Activated naive CD8-positive, alpha-beta T cell treated with anti-CD3 and anti-CD28 coated beads for 36 hours (primary cell): ENCODE measurements at places on chromosomes 13 and 19. TPM values are rescaled to one million over a fixed set of nuclear protein-coding genes. Genes with fewer than 3 reads are reported as not detected.

DNA sequence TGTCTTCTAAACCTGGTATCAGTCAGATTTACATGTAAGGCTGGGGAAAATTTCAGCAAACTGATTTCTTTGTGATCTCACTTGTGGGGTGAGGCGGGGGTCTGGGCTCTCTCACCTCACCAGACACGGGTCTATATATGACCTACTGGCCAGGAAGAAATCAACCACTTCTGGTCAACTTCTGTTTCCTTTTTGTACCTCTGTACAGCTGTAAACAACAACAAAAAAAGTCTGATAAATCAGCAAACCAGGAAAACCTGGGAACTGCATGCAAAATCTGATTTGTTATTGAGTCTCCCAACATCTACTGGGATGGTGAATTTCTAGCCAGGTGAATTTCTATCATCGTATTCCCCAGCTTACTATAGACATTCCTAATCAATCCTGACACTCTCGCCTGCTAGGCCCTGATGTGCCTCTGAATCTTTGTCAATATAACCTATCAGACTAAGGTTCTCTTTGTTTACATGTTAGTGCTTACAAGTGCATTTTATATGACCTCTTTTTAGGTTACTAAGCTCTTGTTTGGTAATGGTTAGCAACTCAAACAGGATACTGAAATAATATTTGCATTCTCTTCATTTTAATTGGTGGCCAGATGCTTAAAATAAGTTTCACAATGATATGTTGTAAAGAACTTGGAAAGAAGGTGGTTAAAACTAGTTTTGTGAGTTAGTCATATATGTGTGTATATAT, 77.7 kb downstream of the LRRC63 start:
- no peaks in the 10 kb centered on the region for H3K36me3 ChIP-seq
- no peak for DNase-seq
- H3K27ac ChIP-seq: no peak overlapping the region

- H3K36me3 ChIP-seq: no peaks in the 10 kb centered on the region
- peak; percentile 76 for DNase-seq
- H3K4me1 ChIP-seq: peaks cover 32% of the 10 kb centered on the region
- H3K4me3 ChIP-seq: peak overlapping the region; percentile 77
These were observed 2.8 kb upstream of the LENG1 start for GRCh38 chr19:54162241-54162805.

GRCh38 chr19:40601134-40601974, at the start of gene LTBP4:
TSS of gene LTBP4 (plus strand) at chr19:40601369. CDS start at chr19:40601388, 19 bp downstream.
- no peaks in the 10 kb centered on the region for H3K36me3 ChIP-seq
- H3K27me3 ChIP-seq: peaks cover 50% of the 10 kb centered on the region
- peaks cover 59% of the 10 kb centered on the region for H3K4me1 ChIP-seq
- no peak within 1 kb of the TSS for H3K27ac ChIP-seq
- DNase-seq: peak; percentile 45

DNA sequence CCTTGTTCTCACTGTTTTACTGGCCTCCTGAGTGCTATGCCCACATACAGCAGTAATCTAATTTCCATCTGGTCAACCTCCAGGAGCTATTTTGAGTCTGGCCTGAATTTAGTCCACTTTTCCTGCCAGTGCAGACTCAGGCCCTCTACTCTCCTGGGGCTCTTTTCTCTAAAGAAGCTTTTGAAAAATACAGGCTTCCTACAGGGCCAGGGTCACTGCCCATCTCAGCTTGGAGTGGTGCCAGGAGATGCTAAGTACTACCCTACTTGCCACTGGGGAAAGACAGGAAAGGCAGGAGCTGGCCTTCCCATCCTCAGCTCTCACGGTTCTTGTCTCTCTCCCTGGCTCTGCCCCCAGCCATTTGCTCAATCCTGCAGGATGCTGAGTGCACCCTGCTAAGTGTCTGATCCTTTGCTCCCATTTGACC, 101.7 kb upstream of the SERP2 start:
- peaks cover 39% of the 10 kb centered on the region for H3K4me1 ChIP-seq
- no peaks in the 10 kb centered on the region for H3K27me3 ChIP-seq
- H3K36me3 ChIP-seq: peaks cover 11% of the 10 kb centered on the region
- no peak overlapping the region for H3K4me3 ChIP-seq

- H3K27me3 ChIP-seq: peaks cover 5% of the 10 kb centered on the region
- no peak overlapping the region for H3K27ac ChIP-seq
- no peaks in the 10 kb centered on the region for H3K36me3 ChIP-seq
- H3K4me1 ChIP-seq: no peaks in the 10 kb centered on the region
These were observed 6.5 kb upstream of the METTL21C start for GRCh38 chr13:102701331-102701730.

DNA sequence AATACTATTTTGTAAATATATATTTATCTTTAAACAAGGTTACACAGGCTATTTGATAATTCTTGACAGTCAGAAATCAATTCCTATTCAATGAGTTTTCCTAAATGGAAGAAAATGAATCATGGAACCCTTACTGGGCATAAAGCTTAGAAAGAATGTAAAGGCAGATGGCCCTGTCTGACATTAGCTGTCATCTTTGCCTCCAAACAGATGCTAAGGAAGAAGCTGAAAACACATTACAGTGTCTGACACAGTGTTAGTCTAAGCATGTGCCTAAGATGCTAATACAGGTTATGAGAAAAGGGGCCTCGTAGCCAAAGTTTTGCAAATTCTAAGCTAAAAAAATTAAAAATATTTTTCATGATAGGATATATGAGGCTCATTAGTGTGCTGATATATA, 112.8 kb downstream of the ITGBL1 start:
- H3K27me3 ChIP-seq: peaks cover 16% of the 10 kb centered on the region
- no peak for DNase-seq
- H3K27ac ChIP-seq: no peak overlapping the region

DNA sequence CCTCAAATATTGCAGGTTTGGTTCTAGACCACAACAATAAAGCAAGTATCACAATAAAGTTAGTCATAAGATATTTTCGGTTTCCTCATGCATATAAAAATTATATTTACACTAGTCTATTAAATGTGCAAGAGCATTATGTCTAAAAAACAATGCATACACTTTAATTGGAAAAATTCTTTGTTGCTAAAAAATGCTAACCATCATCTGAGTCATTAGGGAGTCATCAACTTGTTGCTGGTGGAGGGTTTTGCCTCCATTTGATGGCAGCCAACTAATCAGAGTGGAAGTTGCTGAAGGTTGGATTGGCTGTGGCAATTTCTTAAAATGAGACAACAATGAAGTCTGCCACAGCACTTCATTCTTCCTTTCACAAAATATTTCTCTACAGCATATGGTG, 422.3 kb upstream of the GPC6 start:
- H3K4me1 ChIP-seq: peaks cover 3% of the 10 kb centered on the region
- no peaks in the 10 kb centered on the region for H3K27me3 ChIP-seq
- no peak overlapping the region for H3K27ac ChIP-seq
- no peak overlapping the region for H3K4me3 ChIP-seq

GRCh38 chr19:58361900-58362271, 665 bp downstream of the ZNF497 start:
- peaks cover 14% of the 10 kb centered on the region for H3K4me1 ChIP-seq
- peak overlapping the region; percentile 94 for H3K27ac ChIP-seq
- H3K27me3 ChIP-seq: no peaks in the 10 kb centered on the region
- H3K4me3 ChIP-seq: peak overlapping the region; percentile 87

DNA sequence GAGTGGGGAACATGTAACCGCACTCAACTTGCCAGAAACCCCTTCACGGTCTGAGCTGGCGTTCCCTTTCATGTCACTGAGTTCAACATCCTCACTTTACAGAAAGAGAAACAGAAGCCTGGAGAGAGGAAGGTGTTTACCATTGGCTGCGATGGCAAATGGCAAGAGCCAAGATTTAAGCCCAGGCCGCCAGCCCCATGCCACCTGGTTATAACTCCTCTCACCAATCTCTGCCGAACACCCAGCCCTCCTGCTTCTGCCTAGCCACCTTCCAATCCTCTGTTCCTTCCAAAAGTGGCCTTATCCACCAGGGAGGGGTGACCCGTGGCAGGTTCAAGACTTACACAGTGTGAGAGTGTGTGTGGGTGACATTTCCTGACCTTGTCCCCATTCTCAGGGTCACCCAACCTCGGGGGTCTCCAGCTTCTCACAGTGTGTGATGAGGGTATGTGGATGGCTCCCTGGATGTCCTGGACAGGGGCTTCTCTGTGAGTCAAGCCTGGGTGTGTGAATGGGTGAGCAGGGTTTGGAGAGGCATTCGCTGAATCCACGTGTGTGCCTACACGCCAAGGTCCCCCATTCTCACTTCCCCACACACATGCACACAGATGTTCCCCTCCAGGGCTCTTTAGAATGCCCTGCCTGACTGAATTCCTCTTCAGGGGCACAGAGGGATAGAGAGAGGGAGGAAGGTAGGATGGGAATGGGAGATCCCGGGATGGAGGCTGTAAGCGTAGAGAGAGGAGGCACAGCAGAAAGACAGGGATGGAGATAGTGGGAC, 1.2 kb downstream of the CADM4 start:
- no peaks in the 10 kb centered on the region for H3K36me3 ChIP-seq
- no peak for DNase-seq

GRCh38 chr19:17889609-17890214, 18.0 kb downstream of the SLC5A5 start:
- peaks cover 9% of the 10 kb centered on the region for H3K36me3 ChIP-seq
- no peak for DNase-seq
- no peaks in the 10 kb centered on the region for H3K27me3 ChIP-seq
- H3K4me3 ChIP-seq: no peak overlapping the region
- H3K27ac ChIP-seq: no peak overlapping the region

GRCh38 chr19:58385891-58386575, 1.0 kb upstream of the RPS5 start:
- no peaks in the 10 kb centered on the region for H3K27me3 ChIP-seq
- peak overlapping the region; percentile 98 for H3K4me3 ChIP-seq
- H3K27ac ChIP-seq: peak overlapping the region; percentile 98
- peaks cover 34% of the 10 kb centered on the region for H3K4me1 ChIP-seq

GRCh38 chr13:79492313-79492798, 11.4 kb downstream of the NDFIP2 start:
- peaks cover 46% of the 10 kb centered on the region for H3K4me1 ChIP-seq
- H3K36me3 ChIP-seq: peaks cover 13% of the 10 kb centered on the region
- H3K4me3 ChIP-seq: no peak overlapping the region
- no peak for DNase-seq
- peaks cover 4% of the 10 kb centered on the region for H3K27me3 ChIP-seq

DNA sequence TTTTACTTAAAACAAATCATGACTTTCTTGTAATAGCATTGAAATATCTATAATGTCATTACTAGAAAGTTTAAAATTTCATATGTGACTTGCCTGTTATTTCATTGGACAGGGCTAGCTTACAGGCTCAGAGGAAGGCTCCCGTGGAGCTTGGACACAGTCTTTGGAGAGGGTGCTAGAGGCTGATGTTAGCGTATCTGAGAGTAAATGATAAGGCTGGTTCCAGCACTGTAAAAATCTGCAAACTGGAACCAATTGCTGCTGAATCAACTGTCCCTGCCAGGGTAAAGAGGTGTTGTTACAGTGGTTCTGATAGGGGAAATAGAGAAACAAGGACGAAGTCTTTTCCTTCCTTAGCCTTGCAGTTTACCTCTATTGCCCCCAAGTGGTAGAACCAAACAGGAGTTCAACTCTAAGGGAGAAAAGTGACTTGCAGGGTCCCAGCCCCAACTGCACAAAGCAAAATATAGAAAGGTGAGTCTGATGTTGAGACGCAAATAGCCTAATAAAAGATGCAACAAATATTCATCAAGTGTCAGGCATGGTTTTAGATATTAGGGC, 901.7 kb downstream of the DIAPH3 start:
- no peak overlapping the region for H3K4me3 ChIP-seq
- H3K27me3 ChIP-seq: peaks cover 5% of the 10 kb centered on the region
- no peaks in the 10 kb centered on the region for H3K4me1 ChIP-seq
- H3K27ac ChIP-seq: no peak overlapping the region
- no peak for DNase-seq
- no peaks in the 10 kb centered on the region for H3K36me3 ChIP-seq

DNA sequence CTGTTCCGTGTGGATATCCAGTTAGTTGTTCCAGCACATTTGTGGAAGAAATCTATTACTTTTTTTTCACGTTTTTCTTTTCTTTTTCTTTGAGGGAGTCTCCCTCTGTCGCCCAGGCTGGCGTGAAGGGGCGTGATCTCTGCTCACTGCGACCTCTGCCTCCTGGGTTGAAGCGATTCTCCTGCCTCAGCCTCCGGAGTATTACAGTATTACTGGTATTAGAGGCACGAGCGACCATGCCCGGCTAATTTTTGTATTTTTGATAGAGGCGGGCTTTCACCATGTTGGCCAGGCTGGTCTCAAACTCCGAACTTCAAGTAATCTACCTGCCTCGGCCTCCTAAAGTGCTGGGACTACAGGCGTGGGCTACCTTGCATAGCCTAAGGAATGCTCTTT, 43.6 kb downstream of the ZNF611 start:
- peaks cover 28% of the 10 kb centered on the region for H3K36me3 ChIP-seq

DNA sequence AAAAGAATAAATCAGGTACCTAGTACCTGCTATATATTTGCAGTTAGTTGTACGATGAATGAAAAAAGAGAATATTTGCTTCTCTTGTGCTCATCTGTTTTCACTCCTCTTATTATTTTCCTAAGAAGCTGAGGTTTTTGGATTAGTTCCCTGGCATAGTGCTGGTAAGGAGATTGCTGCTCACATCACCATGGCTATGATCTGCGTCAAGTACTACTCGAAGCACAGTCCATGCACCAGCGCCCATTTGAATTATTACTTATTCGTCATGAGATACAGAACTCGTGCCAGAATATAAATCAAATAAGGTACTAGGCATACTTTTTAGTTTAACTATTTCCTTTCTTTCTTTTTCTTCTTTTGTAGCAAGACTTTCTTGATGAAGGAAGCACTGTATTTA, 7.1 kb downstream of the SERTM1 start:
- H3K4me1 ChIP-seq: no peaks in the 10 kb centered on the region
- no peak overlapping the region for H3K27ac ChIP-seq
- no peak overlapping the region for H3K4me3 ChIP-seq
- DNase-seq: no peak
- no peaks in the 10 kb centered on the region for H3K36me3 ChIP-seq

- H3K4me3 ChIP-seq: no peak overlapping the region
- DNase-seq: no peak
- H3K4me1 ChIP-seq: no peaks in the 10 kb centered on the region
- H3K27me3 ChIP-seq: peaks cover 7% of the 10 kb centered on the region
- H3K27ac ChIP-seq: no peak overlapping the region
- no peaks in the 10 kb centered on the region for H3K36me3 ChIP-seq
These were observed 25.8 kb downstream of the NALCN start for GRCh38 chr13:101390461-101390860.

GRCh38 chr19:1836458-1837221, 11.6 kb downstream of the REXO1 start:
- no peak overlapping the region for H3K27ac ChIP-seq
- H3K36me3 ChIP-seq: peaks cover 2% of the 10 kb centered on the region
- no peak overlapping the region for H3K4me3 ChIP-seq
- no peaks in the 10 kb centered on the region for H3K27me3 ChIP-seq

- H3K27me3 ChIP-seq: no peaks in the 10 kb centered on the region
- H3K4me1 ChIP-seq: no peaks in the 10 kb centered on the region
- no peaks in the 10 kb centered on the region for H3K36me3 ChIP-seq
- DNase-seq: no peak
- no peak overlapping the region for H3K27ac ChIP-seq
These were observed 47.4 kb upstream of the PCDH20 start for GRCh38 chr13:61463024-61463423.

Gene KLHL1
- not detected for total RNA-seq

Gene SMIM7
- 48.1 TPM for total RNA-seq

Gene CYP2A6
- total RNA-seq: 0.27 TPM

Gene ZNF45
- 12.2 TPM for total RNA-seq

Gene ZIM2
- total RNA-seq: not detected

Gene FRY
- total RNA-seq: 0.58 TPM
